ENCODE measurements at places on chromosomes 5 and 9.

DNA sequence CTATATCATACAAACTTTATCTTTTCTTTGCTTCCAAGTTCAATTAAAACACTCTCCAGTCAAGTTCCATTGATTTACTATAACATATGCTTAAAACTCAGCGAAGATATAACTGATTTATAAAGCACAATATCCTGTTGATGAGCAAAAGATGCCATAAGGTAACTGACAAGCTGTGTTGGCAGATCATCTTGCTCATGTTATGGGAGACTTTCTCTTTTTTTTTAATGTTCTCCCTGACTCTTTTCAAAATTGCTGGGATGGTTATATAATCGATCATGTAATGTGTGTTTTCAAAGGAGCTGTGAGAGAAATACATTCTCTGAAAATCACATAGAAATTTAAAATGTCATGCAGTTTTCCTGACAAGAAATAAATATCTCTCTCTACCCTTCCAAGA, 293.5 kb downstream of the MED10 start:
- no peak for DNase-seq

DNA sequence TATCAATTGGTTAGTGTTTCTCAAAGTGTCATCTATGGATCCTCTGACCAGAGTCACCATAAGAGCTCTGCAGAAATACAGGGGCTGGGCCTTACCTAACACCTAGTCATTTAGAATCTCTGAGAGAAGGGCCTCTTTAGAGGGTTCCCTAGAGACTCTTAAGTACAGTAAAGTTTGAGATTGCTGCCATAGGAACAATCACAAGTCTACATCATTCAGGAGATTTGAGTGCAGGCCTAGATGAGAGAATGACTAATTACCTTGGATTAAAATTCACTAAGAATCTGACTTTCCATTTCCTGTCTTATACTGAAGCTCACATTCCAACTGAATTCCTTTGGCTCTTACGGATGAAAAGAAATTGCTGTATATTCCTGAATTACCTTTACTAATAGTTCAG, 182.1 kb upstream of the PTGER4 start:
- DNase-seq, result no peak

DNA sequence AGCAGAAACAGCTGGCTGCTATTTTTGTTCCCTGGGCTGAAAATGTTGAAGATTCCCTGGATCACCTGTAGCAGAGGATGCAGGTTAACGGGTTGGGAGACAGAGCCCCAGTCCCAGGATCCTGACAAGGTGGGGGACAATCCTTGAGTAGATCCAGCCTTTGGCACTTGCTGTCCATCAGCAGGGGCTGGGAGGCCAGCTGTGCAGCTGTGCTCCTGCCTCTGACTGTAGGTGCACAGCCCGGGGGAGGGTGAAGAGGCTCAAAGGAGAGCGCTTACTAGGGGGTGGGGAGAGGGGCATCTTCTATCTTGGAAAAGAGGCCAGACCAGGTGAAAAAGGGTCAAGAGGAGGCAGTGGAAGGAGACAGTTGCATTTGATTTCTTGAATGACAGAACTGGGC, 3.5 kb upstream of the DDX41 start:
- DNase-seq, result no peak

GRCh38 chr9:116269250-116269649, 115.7 kb downstream of the PAPPA start:
- no peak for DNase-seq

DNA sequence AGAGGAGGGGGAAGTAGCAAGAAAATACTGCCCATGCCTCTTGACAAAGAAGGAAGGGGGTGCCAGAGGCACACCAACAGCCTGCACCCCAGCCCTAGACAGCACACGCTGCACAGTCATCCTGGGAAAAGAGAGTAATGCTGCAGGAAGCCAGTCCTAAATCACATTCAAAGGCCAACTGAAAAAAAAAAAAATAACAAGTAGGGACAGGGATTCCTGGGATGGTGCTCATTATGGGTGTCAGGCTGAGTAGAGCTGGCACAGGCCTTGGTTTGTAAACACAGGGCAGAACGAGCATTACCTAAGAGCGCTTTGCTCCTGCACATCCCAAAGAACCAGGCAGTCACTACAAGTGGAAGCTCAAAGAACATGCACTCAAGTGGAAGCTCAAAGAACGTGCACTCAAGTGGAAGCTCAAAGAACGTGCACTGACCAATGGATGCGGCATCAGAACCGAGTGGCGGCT, 7.8 kb downstream of the RAPGEF1 start:
- no peak for DNase-seq

- DNase-seq, result no peak
These were observed 51.2 kb downstream of the SCAMP1 start for GRCh38 chr5:78411586-78411985.

GRCh38 chr9:7402334-7403027, 397.1 kb downstream of the DMAC1 start:
- DNase-seq, result no peak

DNA sequence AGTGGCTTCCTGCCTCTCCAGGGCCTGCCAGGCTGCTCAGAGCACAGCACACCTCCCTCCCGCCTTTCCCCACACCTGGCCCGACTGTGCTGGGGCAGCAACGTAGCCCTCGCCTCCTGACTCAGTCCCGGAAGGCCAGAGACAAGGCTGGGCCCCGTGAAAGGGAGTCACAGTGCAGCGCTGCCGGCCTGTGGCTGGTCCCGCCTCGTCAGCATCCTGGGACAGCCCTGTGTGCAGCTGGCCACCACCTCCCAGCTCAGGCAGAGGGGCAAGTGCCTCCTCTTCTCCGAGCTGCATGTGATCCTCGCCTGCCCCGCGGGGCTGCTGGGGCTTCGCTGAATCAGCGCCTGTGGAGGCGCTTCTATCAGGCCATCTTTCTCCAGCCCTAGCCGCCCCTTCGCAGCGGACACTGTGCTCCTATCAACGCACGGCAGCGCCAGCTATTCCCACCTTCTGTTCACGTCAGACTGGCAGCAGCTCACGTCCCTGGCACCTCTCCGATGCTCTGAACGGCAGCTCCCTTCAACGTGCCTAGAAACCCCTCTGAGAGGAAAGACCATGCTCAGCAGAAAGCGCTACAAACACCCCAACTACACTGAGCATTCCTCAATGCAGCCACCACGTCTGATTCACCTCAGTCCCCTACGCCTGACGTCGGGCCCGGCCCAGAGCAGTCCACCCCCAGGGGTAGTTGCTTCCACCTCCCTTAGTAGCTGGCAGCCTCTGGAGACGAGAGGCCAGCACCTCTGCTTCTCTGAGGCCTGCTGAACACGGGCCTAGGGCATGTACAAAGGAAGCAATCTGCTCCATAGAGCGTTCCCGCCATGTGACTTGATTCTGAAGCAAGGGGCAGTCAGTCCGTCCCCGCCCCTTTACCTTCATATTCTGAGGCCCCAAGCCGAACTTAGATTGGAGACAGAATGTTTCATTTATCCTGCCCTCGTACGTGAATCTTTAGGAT, 78.8 kb downstream of the GPR21 start:
- no peak for DNase-seq

DNA sequence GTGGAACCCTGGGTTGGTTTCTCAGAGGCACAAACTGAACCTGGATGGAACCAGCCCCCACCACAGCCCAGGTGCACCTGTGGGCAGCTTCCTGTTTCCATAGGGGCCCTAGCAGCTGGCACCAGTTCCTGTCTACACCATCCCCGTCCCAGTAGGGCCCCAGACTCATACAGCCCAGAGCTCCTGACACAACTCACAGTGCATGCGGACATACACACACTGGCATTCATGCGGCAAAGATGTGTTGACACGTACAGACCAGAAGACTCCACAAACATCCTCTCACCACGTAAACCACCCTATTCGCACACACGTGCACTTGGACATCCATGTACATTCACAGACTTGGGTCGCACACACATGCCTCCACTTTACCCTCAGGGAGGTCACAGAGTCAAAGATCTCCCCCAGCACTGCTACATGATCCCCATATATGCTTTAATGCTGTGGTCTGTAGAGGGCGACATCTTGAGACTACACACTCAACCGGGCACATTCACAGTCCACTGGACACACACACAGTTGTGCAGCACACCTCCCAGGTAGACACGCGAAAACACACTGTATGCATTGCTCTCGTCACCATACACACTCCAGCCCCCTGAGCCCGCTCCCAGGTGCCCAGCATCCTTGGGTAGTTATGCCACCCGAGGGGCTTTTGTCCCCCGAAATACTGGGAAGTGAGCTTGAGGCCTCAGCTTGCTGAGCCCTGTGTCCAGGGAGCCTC, 22.4 kb downstream of the CXXC5 start:
- DNase-seq, result no peak

DNA sequence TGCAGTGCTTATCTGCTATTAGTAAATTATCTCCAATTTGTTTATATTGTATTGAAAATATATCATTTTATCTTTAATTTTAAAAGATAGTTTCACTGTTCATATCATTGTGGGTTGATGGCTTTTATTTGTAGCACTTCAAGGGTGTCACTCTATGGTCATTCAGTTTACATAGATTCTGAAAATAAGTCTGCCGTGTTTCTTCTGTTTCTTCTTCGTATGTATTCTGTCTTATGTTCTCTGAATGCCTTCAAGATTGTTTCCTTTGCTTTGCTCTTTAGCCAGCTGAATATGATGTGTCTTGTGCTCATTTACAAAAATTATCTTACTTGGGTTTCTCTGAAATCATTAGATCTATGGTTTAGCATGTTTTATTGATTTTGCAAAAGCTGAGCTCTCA, 359.9 kb downstream of the CYLC2 start:
- DNase-seq, result no peak

DNA sequence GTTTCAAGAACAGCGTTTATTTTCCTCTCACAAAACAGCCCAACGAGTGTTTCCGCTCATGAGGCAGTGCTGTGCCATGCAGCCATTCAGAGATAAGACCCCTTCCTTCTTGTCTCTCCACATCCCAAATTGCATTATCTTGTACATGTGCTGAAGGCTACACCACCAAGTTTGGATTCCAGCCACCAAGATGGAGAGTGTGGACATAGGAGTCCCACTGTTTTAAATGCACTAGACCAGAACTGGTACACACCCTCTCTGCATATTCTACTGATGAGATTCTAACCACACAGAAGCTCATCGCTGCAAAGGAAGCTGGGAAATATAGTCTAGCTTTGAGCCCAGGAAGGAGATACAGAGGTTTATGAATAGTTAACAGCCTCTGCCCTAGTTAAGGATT, 509.4 kb downstream of the NFIB start:
- DNase-seq, result no peak

GRCh38 chr9:86902586-86902985, 44.7 kb downstream of the GAS1 start:
- no peak for DNase-seq

DNA sequence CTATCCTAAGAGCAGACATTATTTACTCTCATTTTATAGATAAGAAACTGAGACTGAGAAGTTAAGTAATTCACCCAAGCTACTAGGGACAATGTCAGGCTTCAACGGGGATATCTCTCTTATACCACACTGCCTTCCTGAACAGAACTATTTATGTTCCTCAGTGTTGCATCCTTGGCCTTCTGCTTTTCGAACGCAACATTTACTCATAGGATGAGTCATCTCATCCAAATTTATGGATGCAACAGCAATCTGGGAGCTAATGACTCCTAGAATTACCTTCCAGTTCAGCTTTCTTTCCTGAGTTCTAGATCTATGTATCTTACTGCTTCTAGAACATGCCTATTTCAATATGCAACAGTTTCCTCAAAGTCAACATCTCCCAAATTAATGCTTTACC, 103.6 kb upstream of the PAM start:
- DNase-seq, result no peak

DNA sequence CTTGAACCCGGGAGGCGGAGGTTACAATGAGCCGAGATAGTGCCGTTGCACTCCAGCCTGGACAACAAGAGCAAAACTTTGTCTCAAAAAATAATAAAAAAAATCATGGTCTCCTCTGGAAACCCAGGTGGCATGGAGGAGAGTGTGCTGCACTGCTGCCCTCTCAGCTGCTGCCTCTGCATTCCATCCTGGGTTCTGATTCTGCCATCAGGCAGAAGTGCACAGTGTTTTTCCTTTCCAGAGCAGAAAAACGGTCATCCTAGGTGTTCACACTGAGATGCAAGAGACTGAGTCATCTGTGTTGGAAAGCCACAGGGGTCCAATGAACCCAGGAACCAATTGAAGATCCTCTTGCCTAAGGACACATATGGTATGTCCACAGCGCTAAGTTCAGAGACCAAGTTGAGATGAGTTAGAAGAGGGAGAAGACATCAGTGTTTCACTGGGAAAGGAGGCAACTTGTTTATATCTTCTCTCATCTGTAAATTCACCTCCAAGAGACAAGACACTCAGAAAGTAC, 88.8 kb upstream of the DMRT1 start:
- no peak for DNase-seq

DNA sequence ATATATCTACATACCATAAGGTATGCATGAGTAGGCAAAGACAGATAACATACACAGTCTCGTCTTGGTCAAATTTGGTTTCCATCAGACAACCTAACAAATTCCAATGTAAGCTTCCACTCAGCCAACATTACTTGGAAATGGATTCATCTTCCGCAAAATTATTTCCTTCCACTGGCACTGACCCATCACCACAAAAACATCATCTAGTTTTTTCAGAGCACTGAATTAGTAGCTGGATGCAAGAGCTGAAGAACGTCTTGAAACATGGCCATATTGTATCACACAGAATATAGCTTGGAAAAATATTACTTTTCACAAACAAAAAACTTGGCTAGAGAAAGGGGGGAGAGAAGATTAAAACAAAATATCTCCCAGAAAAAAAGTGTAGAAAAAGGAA, 73.5 kb downstream of the EFNA5 start:
- no peak for DNase-seq

DNA sequence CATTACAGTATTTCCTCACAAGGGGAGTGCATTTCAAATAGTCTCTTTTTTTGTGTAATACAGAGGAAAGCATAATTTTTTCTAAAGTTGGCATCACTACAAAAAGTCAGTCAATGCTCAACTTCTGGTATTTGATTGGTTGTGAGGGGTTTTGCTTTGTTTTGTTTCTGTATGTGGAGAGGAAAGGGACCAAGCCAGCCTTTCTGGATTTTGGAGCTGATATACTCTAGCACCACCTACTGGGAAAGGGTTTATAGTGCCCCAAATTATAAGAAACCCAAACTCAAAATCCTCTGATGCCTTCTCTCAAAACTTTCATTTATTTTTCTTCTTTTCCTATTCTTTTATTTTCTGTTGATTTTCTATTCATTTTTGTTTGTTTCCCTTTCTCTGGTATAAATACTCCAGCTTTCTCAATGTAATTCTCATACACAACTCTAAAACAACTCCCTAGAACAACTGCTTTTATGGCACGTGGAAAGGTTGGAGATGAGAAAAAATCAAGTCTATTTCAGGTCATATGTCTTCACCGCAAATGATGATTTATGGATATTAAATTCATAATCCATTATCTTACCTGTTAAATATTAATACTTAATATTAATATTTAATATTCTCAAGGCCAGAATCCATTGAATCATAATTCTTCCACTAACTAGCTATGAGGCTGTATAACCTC, 69.5 kb upstream of the ANXA1 start:
- no peak for DNase-seq

GRCh38 chr5:148823871-148824270, 2.5 kb upstream of the ADRB2 start:
- DNase-seq, result no peak

DNA sequence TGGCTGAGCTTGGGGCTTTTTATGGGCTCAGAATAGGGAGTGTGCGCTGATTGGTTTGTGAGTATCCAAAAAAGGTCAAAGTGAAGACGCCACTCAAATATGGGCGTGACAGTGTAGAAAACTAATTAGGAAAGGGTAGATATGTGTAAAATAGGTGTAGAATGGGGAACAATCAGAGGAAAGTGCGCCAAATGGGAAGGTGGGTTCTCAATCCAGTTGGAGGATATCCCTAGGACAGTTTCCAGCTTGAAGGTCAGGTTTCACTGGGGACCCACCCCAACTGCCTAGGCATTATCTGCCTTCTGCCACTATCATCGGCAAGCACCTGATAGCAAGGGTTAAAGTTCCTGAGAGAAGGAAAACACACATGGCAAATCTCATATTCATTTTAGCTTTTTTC, 9.3 kb upstream of the MOCS2 start:
- DNase-seq, result no peak

Data from stimulated activated CD4-positive, alpha-beta T cell treated with anti-CD3 and anti-CD28 coated beads, Interleukin-2, amount 100 ng/mL, for 48 hours (primary cell).